ENCODE measurements at places on chromosomes 1 and 21.

DNA sequence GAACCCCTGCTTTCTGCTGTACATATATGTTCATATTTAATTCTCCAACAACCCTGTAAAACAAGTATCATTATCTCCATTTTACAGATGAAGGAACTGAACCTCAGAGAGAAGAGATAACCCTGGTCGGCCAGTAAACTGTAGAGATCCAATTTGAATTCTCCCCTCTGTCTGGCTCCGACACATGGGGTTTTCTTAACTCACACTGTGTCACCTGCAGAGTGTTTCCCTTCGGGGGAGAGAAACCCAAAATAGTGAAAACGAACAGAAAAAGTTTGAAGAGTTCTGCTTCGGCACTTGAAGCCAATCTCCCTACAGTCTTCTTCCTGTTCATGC is 17.4 kb upstream of the BCAR3 start:
- DNase-seq = no peak

DNA sequence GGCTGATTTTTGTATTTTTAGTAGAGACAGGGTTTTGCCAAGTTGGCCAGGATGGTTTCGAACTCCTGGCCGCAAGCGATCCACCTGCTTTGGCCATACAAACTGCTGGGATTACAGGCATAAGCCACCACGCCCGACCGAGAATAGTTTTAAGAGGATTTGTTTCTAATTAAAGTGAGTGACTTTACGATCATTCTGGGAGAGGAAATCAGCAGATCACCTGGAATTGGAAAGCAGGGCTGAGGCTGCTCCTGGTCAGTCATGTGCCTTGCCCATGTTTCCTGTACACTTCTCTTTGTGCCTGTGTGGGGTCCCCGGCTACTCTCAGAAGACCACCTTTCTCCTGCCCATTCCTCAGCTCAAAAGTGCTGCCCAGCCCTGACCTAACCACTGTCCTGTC is 33.9 kb downstream of the ZBTB8B start:
- no peak for DNase-seq

DNA sequence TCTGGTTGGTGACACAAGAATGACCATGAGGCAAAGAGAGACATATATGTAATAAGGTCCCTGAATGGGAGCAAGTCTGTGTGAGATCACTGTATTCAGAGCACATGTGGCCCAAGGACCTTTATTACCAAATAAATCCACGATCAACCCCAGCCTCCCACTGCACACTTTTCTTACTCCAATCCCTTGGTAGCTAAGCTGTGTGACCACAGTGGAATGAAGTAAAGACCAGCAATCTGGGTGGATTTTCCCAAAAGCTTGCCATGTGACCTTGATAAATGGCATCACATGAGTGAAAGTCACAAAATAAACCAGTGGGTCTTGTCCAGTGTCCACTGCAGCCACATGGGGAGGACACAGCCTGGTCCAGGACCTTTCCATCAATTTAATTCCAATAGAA is 36.7 kb upstream of the TLR5 start:
- no peak for DNase-seq

- DNase-seq = peak; percentile 9
Measured at GRCh38 chr21:24014381-24014780, 1592.9 kb downstream of the MRPL39 start.

GRCh38 chr1:217230412-217230811 is 400.5 kb downstream of the GPATCH2 start:
- no peak for DNase-seq

All from AML-193 (cell line).